ENCODE measurements at places on chromosomes 16 and 17. TPM values are rescaled to one million over a fixed set of nuclear protein-coding genes. Genes with fewer than 3 reads are reported as not detected.

The FBXL16 gene
- total RNA-seq = 1.7 TPM

The KRTAP1-1 gene
- total RNA-seq = not detected

The CHD9NB gene
- total RNA-seq = not detected

The ADAP2 gene
- 20.8 TPM for total RNA-seq

The PDIA2 gene
- total RNA-seq = not detected

The SPG7 gene
- 83.3 TPM for total RNA-seq

The CCL7 gene
- total RNA-seq = 3.1 TPM

The CTRB2 gene
- not detected for total RNA-seq

The PTX4 gene
- total RNA-seq = not detected

The CCDC102A gene
- total RNA-seq = 1.9 TPM

The ZNF771 gene
- total RNA-seq = 1.0 TPM

The SLC16A6 gene
- 35.9 TPM for total RNA-seq

The LRRC37A3 gene
- total RNA-seq = 22.1 TPM

The NOS2 gene
- not detected for total RNA-seq

The USB1 gene
- 20.4 TPM for total RNA-seq

Data from mononuclear cell (primary cell).